Stimulated activated CD4-positive, alpha-beta T cell treated with anti-CD3 and anti-CD28 coated beads, TNF-alpha, amount 100 ng/mL, for 24 hours (primary cell): ENCODE measurements at places on chromosomes 2 and 18.

GRCh38 chr18:66873899-66874298, 270.0 kb upstream of the CDH19 start:
- no peak for DNase-seq

DNA sequence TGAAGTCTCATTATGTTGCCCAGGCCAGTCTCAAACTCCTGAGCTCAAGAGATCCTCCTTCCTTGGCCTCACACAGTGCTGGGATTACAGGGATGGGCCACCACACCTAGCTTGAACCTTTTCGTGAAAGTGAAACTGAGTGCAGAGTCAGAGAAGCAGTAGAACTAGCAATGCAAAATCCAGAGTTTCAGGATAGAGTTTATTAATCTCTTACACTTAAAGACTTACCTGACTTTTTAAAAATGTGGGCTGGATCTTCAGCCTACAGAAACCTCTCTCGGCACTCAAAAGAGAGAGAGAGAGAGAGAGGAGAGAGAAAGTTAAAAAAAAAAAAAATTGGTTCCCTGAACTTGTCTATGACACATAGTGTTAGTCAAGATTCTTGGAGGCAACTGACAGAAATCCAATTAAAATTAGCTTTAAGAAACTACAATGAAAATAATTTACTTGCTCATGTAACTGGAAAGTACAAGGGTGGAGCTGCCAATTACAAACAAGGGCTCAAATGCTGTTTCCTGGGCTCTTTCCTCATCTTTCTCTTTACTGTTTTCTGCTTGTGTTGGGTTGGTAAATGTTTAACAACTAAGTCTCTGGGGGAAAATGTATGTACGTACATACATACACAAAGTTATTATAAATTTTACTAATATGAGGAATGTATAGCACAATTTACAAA, 98.1 kb upstream of the CERS6 start:
- DNase-seq, result no peak

GRCh38 chr2:78870343-78870967, 155.0 kb upstream of the REG3G start:
- DNase-seq, result no peak

DNA sequence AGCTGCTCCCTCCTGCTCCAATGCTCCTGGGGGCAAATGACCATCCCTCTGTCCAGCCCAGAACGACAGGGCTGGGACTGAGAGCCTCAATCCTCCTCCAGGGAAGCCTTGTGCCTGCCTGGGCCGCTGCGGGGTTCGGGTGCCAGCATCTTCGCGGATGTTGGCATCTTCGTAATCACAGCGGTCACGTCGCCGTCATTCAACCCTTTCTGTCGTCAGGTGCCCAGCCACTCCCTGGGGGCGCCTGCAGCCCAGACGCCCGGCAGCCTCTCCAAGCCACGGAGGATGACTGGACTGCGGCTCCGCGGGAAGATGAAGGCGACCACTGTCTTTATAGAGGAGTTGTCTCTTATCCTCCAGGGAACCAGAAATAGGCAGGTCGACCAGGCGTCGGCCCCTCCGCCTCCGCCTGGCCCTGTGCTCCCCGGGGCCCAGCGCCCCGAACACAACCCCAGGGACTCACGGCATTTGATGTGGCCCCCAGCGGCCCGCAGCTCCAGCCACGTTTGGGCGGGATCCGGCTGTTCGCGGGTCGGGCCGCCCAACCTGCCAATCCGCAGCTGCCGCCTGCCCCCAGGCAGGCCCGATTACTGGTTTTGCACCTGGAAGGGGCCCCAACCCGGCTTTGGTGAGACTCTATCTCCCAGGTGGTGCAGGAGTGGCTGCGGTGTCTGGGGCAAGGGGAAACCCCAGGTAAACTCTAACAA, 113.9 kb downstream of the THNSL2 start:
- DNase-seq, result no peak
